ENCODE measurements at places on chromosomes 1 and 21.

GRCh38 chr1:159015440-159015909 is 5.8 kb downstream of the IFI16 start:
- no peak for DNase-seq

DNA sequence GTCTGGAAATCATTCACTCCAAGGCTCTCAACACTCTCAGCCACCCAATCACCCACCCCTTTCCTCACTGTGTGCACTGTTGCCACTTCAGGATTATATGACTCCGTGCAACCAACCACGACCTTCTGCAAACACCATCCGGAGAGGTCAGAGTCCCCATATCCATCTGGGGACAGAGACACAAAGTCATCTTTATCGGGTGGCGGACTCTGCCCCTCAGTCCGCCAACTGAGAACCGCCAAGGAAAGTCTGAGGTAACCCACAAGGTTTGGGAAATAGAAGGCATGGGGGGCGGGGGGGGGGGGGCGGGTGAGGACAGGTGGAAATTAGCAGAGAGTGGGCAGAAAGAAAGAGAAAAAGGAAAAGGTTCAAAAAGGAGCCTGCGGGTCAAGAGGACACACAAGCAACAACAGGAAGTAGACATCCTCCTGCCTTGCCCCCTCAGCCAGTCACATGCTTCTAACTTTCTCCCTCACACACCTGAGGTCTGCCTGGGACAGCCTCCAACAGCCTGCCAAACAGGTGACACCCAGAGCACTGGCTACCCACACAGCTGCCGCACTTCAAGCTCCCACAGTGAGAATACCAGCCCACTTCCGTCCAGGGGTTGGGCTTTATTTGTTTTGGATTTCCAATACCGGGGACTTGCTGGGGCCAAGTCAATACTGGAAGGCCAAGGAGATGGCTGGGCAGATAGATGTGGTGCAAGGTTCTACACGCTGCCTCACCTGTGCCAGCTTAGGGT is 58.1 kb downstream of the SSBP3 start:
- DNase-seq = no peak

DNA sequence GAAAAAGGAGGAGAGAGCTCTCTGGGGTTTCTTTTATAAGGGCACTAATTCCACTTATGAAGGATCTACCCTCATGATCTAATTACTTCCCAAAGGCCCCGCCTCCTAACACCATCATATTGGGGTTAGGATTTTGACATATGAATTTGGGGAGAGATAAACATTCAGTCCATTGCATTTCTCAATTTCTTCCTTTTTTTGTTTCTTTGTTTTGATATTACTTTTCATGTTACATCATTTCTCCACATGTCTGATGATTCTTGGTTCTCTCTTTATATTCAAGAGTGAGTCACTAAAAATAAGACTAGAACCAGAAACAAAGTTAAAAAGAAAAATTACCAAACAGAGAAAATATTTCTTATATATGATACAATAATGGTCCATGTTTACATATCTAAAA is 63.2 kb upstream of the DUSP10 start:
- no peak for DNase-seq

DNA sequence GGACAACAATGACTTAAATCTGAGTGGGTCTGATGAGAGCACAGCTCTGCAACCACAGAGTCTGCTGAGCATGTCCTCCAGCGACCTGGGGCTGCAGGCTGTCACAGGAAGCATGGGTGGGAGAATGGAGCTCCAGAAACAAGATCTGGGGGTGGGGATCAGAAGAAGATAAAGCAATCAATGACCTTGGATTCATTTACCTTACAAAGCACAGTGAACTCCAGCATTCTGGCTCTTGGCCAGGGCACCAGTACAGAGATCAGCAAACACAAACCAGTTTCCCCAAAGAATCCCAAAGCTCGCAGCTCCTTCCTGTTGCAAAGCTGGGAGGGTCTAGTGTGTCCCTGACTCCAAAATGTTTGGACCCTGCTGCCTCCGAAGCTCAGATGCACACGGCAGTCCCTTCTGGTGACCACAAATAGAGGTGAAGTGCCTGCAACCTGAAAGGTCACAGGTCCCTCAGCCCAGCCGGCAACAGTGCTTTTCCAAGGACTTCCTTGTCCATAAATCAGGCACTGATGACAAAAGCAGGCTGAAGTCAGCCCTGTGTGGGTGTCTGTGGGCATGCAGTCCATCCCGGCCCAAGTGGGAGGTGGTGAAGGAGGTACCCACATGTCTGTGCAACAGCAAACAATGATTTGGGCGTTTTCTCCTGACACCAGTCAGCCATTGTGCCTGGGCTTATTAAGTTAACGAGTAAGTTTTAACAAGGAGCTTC is 76.1 kb downstream of the SH3BGR start:
- DNase-seq = no peak

DNA sequence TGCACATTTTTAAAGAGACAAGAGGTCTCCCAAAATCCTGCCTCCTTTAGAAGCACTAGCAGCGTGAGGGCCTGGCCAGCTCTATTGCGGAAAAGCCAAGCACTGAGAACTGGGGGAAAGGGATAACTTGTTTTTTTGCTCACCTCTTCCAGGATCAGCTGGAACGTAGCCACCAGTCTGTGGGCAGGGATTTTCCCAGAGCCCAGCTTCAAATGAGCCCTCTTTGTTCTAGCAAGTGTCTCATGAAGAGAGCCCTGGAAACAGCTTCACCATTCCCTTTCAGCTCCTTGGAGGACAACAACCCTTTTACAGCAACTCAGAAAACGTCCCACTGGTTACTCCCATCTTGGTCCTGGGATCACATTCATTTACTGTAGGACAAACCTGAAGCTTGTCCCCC is 195.4 kb downstream of the LMX1A start:
- DNase-seq = no peak

DNA sequence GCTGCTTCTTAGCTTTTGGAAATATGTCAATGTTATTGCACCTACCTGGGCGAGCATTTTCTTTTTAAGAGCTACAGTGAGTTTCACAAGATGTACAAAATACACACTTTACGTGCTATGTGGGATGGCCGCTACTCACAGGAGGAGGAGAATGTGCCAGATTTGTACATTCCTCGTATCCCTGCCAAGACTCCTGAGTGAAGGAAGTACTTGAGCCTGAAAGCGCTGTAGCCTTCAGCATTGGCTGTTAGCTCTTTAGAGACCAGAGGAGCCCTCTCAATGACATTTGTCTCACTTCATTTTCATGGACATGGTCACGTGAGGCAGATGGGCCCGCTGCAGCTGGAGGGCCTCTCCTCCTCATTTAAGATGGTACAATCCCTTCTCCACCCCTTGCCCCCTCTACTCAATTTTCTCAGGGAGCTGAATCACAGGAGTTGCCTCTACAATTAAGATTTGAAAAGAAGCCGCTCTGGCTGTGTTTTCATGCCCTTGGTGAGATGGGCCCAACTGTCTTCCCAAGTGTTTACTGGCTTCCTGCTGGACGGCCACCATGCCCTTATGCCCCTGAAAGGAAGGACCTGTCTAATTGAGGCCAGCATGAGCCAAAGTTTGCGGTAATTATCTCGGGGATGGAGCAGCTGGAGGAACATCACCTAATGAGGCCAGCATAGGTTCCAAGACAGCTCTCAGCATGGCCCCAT is 442.6 kb downstream of the PRDM2 start:
- DNase-seq = no peak

GRCh38 chr1:157097692-157098091 is 1.9 kb downstream of the ETV3L start:
- DNase-seq = no peak

GRCh38 chr1:31390071-31390470 is 17.2 kb upstream of the FABP3 start:
- peak; percentile 85 for DNase-seq

- DNase-seq = no peak
Measured at GRCh38 chr1:182297335-182297734, 94.3 kb downstream of the GLUL start.

- no peak for DNase-seq
Measured at GRCh38 chr1:176601348-176601747, 138.4 kb downstream of the PAPPA2 start.

GRCh38 chr1:21280482-21280881 is 9.8 kb downstream of the ECE1 start:
- no peak for DNase-seq

- DNase-seq = peak; percentile 34
Measured at GRCh38 chr1:204073837-204074273, 940 bp downstream of the SOX13 start.

GRCh38 chr1:174090471-174090870 is 68.3 kb upstream of the RC3H1 start:
- DNase-seq = no peak

GRCh38 chr1:21217812-21218596 is 41.3 kb upstream of the EIF4G3 start:
- DNase-seq = peak; percentile 90

DNA sequence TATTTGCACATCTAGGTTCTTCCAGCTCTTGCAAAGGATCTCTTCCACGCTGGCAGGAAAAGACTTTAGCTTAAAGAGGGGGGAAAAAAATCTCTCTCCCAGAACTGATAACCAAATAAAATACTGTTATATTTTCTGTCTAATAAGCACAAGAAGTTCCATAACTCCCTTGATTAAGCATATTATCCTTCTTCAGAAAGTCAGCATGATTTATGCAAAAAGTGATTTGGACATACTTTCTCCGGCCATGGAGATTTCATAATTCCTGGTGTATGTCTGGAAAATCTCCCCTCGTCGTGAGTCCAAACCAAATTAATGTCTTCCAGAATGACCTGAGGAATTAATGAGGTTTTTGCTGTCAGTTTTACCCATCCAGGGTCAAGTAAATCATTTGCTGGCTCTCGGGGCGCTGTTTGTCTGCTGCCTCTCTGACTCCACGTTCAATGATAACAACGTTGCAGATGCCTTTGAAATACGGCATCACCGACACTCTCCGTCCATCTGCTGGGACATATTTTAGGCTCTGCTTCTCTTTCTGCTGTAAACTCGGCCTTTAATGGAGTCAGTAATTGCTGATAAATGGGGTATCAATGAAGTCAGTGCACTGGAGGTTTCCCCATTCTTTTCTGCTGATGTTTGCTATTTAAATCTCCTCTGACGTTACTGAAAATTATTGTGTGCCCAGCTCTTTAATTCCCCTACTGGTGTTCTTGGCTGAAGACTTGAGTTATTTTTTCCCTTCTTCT is 112.9 kb downstream of the HLX start:
- DNase-seq = no peak

DNA sequence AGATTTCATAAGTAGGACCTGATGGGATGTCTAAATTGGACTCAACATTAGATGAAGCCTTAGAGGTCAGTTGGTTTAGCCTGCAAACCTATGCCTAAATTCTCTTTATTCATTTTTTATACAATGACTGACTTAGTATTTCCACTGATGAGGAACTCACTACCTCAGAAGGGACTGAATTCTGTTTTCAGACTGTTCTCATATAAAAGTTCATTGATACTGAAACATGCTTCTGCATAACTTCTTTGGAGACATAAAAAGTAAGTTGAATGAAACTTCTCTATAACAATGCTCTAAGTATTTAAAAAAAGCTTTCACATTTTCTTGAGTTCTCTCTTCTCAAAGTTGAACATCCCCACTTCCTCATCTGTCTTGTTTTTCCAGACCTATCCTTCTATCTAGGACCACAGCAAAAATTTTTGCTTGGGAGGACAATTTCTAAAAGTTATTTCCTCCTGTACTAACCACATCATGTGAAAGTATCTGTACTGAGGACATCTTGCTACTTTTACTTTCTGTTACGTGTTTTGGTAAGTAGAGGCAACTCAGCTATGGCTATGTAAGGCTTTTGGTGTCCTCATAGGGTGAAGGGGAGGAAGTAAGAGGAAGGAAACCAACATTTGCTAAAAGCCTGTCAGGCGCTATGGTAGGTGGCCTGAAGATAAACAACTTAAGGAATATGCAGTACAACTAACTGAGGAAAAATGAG is 64.1 kb downstream of the USP24 start:
- no peak for DNase-seq

- DNase-seq = no peak
Measured at GRCh38 chr1:206449565-206449964, 20.7 kb upstream of the IKBKE start.

- no peak for DNase-seq
Measured at GRCh38 chr1:207799989-207800648, 48.3 kb downstream of the CD46 start.

DNA sequence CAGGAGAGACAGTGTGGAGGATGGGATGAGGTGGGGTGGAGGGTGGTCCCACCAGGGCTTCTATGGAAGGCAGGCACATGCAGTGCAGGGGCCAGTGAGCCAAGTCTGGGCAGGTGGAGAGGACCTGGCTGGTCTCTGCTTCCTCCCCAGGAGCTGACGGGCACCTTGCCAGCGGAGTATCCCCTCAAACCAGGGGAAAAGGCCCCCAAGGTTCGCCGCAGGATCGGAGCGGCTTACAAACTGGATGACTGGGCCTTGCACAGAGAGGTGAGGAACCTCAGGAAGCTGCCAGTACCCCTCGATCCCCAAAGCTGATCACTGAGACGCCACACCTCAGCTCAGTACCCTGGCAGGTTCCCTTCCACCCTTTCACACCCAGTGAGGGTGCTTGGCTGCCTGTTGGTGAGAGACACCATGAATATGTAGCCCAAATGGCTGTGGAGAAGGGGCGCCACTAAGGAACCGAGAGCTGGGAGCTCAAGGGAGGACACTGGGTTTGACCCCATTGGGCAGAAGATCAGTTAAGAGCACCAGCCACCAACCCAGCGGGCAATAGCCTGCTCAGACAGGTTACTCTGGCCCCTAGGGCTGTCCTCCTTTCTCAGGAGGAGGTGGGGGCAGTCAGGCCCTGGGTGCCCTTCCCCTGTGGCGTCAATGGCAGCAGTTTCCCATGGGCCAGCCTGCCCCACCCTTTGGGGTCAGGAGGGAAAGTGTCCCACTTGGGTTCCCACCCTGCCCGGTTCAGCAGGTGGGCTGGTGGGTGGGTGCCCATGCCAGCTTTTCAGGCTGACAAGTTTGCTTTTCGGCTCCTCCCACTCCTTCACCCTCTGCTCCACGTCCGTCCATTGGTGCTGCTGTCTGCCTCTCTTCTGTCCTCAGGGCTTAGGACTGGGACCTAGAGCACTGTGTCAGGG is 5.5 kb downstream of the INAVA start:
- no peak for DNase-seq

- peak; percentile 93 for DNase-seq
Measured at GRCh38 chr1:54407404-54408146, 1.4 kb upstream of the SSBP3 start.

GRCh38 chr1:236568285-236568894 is 35.9 kb downstream of the HEATR1 start:
- DNase-seq = no peak

DNA sequence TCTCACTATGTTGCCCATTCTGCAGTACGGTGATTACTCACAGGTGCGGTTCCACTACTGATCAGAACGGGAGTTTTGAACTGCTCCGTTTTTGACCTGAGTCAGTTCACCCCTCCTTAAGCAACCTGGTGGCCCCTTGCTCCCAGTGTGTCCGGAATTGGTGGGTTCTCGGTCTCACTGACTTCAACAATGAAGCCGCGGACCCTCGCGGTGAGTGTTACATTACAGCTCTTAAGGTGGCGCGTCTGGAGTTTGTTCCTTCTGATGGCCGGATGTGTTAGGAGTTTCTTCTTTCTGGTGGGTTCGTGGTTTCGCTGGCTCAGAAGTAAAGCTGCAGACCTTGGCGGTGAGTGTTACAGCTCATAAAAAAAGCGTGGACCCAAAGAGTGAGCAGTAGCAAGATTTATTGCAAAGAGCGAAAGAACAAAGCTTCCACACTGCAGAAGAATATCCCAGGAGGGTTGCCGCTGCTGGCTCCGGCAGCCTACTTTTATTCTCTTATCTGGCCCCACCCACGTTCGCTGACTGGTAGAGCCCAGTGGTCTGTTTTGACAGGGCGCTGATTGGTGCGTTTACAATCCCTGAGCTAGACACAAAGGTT is 17.6 kb upstream of the PARP1 start:
- DNase-seq = no peak
